ENCODE measurements at places on chromosomes 3 and 15. TPM values are rescaled to one million over a fixed set of nuclear protein-coding genes. Genes with fewer than 3 reads are reported as not detected.

- DNase-seq, result no peak
Observed at GRCh38 chr3:120348065-120348990, 826 bp downstream of the LRRC58 start.

GRCh38 chr3:12440927-12441714, 43.2 kb upstream of the TSEN2 start:
- no peak for DNase-seq

DNA sequence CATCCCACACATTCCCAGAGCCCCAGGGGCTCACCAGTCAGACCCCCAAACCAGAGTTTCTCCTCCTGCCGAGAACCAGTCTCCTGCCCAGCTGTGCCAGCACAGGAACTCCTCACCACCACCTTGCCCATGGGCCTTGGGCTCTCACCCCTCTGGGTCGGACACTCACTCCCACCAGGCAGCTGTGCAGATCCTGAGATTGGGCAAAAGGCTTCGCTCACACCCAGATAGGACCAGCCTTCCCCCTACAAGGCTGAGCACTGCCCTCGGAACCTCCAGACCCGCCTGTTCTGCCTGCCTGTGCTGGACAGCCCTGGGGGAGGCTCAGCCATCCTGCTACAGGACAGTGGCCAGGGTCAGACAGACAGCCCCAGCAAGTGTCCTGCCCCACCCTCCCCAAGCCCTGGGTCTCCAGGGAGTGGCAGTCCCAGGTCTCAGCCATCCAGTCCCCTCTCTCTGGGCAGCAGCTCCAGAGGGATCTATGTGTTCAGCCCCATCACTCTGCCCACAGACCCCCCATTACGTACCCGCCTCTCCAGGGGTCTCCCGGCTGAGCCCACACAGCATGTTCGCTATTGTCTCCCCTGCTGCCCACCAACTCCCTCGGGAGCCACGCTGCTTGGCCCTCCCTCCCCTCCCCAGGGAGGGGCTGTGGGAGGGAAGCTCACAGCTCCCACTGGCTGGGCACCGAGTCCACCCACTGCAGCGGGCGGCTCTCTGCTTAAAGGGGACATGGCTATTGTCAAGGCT, at the start of gene GRIP2:
GRIP2 (minus strand) TSS at position 601 of the 750 bp plus-strand sequence; CDS start at position 567, 34 bp downstream.
- no peak for DNase-seq

DNA sequence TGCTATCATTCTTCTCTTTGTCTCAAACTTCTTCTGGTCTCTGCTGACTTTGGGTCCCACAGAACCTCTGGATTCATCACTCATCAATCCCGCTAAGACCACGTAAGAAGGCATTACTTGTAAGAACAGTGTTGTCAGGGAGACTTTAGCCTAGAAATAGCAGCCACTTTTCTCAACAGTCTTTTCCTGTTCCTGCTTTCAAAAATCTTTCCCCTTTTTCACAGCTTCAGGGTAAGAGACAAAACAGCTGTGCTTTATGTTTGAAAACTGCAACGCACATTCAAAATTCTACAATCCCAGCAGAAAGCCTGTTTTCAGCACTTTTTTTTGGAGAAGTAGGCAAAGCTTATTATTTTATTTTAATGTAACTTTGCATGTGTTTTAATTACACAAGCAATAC, 42.0 kb upstream of the FAM98B start:
- DNase-seq, result no peak

DNA sequence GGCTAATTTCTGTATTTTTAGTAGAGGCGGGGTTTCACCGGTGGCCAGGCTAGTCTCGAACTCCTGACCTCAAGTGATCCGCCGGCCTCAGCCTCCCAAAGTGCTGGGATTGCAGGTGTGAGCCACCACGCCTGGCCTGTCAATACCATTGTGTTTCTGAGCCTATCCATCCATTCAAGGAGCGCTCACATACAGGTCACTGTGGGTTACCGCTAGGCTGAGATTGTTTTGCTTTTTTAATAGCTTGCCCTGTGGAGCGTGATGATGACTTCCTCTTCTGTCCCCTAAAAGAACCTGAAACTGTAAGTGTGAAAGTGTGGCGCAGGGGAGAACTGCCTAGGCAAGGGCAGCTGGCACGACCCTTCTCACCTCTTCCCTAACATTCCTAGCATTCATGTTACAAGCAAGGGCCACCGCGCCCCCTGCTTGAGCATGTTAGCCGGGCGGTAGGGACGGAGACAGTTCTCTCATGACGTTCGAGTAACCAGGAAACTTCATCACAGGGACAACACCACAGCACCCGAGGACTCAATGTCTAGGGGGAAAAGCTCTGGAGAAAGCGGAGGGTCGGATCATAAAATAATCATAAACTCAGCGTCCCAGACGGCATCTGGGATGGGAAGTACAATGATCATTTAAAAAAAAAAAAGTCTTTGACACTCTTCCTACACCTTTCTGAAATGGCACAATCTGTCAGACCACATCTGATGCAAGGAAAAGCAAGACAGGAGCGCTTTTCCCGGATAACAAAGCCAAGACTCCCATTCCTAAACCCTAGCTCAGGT, 790 bp downstream of the LAMP3 start:
- no peak for DNase-seq

DNA sequence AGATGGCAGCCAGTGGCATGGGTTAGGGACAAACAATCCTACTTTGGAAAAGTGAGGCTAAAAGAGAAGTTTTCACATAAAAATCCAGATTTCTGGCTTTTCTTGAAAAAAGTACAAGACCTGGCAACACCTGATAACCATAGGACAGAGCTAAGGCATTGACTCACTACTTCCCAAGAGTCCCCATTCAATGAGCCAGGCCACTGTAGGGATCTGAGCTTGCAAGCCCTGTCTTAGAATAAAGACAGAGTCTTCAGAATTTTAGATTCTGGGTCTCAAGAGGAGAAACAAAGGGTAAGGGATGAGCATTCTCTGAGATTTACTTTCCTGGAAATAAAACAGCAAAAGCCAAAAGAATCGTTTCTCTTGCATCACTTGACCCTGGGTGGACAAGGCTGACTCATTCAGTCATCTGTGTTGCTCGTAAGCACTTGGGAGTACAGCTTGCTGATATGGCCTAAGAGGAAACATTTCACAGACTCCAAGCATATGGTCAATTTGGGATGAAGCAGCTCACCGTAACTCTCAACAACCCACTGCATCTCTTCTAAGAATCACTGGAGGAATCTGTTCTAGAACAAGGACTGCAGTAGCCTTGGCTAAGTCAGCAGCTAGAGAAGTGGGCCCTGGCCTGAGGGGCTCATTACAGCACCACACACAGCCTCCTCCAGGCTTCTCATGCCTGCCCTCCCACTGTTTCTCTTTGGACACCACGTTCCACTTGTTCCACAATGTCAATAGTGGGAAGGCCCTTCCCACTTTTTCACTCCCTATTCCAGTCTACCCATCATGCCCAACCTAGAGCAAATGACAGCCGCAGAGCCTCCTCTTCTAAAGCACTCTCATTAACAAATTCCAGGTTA, 86.2 kb downstream of the RFTN1 start:
- no peak for DNase-seq

The MKRN3 gene
- total RNA-seq, result 0.58 TPM

The PYGO1 gene
- total RNA-seq, result 4.7 TPM

DNA sequence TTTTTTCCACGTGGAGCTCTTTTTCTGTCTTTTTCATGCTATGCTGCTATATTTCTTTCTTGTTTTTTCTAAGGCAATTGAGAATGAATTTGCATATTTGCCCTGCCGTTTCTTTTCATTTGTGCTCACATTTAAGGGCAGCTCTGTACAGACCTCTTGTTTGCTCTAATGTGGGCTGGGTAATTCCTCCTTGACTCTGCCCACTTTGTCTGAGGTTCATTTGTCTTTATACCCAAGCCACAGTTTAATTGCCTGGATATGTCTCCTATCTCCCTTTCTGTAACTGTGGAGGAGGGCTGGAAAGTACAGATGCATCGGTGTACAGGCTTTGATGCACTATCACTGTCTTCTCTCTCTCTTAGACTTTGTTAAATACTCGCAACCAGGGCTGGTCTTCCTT, 195.9 kb downstream of the EPHB1 start:
- no peak for DNase-seq

DNA sequence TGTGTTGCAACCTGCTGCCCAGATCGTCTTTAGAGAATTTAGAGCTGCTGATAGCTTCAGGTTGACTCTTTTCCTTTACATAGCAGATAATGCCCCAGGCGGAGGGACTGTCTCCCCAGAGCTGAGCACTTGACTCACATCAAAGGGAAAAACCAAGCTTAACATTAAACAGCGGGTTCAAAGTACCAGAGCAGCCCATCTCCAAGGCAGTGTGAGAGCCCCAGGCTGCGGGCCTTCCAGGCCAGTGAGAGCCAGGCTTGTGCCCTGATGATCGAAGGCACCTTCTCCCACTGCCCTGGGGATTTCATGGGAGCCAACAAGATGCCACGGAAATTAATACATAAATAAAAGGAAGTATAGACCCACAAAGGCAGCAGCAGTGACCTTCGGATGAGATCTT, 275.6 kb downstream of the XXYLT1 start:
- DNase-seq, result no peak

DNA sequence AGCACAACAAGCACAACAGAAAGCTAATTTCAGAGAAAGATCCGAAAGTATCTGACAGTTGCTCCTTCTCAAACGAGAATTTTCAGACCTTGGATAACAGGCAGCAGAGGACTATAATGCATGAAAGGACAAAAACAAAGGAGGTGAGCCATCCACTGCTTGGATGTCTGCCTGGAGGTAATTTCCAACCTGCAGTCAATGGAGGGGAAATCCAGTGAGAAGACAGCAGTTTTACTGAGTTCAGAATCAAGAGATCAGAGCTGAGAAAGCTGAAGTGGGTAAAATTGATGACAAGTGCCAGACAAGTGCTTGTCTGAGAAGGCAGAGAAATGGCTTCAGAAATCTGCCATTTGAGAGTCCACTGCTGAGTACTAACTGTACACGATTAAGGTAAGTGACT, 22.1 kb downstream of the UBE3A start:
- DNase-seq, result no peak
